ENCODE measurements at places on chromosomes 1 and 21.

GRCh38 chr1:108610073-108610472 is 50.2 kb downstream of the EEIG2 start:
- DNase-seq, result no peak

- no peak for DNase-seq
Measured at GRCh38 chr1:66535061-66535460, 1.1 kb downstream of the SGIP1 start.

- DNase-seq, result no peak
Measured at GRCh38 chr1:4603295-4604110, 50.9 kb upstream of the AJAP1 start.

- no peak for DNase-seq
Measured at GRCh38 chr1:211885747-211886522, 55.4 kb upstream of the LPGAT1 start.

- DNase-seq, result no peak
Measured at GRCh38 chr21:45074818-45075595, 627 bp downstream of the ADARB1 start.

DNA sequence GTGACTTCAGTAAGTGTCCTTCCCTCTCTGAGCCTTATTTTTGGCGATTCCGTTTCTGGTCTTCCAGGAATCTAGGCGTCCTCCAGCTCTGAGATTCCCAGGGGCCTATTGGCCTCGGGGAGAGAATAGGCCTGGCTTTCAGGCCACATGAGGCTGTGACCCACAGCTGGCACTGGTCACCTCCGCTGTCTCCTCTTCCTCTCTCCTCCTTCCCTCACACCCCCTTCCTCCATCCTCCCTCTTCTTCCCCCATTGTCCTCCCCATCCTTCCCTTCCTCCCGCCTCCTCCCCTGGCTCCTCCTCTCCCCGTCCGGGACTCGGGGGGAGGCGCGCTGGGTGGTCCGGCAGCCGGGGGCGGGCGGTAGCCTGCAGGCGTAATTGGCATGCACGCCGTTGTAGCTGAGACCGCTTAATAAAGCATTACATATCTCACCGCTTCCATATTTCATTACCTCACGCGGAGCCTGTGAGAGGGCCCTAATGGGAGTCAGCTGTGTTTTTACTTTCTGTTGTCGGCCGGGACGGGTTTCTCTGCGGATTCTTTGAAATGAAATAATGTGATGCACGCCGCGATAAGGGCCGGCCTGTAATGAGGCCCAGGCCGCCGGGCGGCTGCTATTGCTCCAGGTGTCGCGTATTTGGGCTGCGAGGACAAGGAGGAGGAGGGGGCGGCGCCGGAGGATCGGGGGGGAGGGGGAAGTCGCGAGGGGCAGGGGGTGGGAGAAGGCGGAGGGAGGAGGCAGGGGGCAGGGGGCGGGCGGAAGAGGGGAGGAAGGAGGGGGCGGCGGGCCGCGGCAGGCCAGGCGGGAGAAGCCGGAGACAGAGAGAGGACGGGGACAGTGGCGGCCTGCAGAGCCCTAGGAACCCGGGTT is 95.3 kb downstream of the FOXD2 start:
- no peak for DNase-seq

DNA sequence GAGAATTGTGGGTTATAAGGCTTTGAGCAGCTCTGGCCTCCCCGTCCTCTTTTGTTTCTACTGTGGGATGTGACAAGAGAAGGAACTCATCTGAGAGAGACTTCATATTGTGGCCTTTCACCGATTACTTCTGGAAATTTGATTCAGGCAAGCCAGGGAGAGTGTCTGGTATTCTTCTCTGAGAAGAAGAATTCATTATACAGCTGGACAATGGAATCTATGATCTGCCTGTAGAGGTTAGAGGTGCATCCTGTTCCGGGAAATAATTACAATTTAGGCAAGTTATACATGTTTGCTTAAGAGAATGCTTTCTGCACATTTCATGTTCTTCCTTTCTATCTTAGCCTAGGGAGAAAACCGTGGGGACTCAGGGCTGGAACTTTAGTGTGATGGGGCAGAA is 12.8 kb upstream of the RNU1-2 start:
- DNase-seq, result no peak

- no peak for DNase-seq
Measured at GRCh38 chr1:9735800-9736199, 84.3 kb downstream of the PIK3CD start.

- no peak for DNase-seq
Measured at GRCh38 chr1:109024646-109025045, 17.3 kb downstream of the WDR47 start.

- DNase-seq, result no peak
Measured at GRCh38 chr1:81590171-81590570, 210.6 kb upstream of the ADGRL2 start.

- DNase-seq, result no peak
Measured at GRCh38 chr21:33870768-33871167, 44.8 kb downstream of the ATP5PO start.

DNA sequence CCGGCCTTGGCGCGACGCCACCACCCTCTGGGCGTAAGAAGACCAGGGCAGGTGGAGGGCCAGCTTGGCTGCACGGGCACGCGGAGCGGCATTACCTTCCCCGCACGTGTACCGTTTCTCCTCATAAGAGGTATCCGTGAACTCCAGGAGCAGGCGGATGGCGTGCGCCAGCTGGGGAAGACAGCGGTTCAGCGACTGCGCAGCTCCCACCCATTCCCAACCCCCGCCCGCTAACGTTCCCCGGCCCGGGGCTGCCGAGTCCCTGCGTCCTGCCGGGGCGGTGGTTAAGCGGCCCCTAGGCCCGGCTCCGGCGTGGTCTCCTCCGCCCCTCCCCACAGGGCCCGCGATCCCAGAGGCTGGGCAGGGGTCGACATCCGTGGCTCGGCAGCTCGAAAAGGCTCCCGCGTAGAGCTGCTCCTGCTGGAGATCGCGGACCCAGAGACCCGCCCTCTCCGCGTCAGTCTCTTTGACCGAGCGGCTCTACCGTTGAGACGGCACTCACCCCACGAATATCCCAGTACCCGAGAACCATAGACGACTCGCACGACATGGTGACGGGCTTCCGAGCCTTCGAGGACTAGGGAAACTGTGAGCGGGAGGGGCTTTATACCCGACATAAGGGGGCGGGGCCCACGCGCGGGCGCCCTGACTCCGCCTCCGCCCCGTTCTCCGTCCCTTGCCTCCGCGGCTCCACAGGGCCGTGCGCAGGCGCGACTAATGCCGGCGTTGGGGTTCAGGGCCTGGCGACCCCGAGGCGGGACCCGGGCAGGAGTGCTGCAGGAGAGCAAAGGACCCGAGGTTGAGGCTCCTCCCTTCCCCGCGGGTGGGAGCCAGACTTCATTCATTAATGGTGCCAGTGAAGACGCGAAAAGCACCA is 862 bp downstream of the GSTM3 start:
- peak; percentile 73 for DNase-seq

- no peak for DNase-seq
Measured at GRCh38 chr1:182145441-182145840, 83.9 kb upstream of the ZNF648 start.

DNA sequence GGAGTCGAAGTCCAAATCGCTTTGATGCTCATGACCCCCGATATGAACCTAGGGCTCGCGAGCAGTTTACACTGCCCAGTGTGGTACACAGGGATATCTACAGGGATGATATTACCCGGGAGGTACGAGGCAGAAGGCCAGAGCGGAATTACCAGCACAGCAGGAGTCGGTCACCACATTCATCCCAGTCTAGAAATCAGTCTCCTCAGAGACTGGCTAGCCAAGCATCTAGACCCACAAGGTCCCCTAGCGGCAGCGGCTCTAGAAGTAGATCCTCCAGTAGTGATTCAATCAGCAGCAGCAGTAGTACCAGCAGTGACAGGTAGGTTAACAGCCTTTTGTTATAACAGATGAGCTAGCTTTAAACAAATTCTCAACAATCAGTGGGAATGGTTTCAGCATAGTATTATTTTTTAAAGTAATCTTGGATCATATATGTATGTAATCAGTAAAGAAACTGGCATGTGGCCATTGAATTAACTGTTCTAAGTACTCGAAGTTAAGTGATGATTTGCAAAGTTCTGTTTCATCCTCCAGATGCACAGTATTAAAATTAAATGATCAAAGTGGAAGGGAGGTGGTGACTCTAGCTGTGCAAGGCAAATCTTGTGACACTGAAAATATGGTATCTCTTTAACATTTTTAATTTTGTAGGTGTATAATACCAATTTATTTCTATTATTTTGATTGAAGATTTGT is 29.0 kb downstream of the SPEN start:
- DNase-seq, result no peak

DNA sequence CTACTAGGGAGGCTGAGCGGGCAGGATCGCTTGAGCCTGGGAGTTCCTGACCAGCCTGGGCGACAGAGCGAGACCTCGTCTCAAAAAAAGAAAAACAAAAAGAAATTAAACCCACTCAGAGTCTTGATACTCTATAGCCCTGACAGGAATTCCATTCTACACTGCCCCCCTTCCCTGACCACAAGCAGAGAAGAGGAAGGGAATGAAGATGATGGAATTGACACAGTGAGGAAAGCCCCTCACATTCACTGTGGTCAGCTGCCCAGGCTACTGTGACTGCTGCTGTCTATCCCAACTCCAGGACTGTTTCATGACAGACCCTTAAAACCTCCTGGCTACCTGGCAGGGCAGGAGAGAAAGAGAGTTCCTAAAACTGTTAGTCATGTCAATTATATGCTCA is 12.1 kb downstream of the LIN9 start:
- no peak for DNase-seq

DNA sequence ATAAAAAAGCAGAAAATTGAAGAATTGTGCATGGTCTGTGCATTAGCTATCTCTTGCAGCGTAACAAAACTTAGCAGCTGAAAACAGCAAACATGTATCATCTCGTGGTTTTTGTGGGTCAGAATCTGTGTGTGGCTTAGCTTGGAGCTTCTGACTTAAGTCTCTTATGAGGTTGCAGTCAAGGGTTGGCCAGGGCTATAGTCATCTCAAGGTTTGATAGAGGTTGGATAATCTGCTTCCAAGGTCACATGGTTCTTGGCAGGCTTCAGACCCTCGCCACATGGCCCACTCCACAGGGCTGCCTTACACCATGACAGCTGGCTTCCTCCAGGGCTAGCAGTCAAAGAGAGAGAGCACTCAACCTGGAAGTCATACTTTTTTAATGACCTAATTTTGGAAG is 35.9 kb downstream of the CNST start:
- no peak for DNase-seq

GRCh38 chr1:3251099-3251806 is 182.2 kb downstream of the PRDM16 start:
- DNase-seq, result no peak

DNA sequence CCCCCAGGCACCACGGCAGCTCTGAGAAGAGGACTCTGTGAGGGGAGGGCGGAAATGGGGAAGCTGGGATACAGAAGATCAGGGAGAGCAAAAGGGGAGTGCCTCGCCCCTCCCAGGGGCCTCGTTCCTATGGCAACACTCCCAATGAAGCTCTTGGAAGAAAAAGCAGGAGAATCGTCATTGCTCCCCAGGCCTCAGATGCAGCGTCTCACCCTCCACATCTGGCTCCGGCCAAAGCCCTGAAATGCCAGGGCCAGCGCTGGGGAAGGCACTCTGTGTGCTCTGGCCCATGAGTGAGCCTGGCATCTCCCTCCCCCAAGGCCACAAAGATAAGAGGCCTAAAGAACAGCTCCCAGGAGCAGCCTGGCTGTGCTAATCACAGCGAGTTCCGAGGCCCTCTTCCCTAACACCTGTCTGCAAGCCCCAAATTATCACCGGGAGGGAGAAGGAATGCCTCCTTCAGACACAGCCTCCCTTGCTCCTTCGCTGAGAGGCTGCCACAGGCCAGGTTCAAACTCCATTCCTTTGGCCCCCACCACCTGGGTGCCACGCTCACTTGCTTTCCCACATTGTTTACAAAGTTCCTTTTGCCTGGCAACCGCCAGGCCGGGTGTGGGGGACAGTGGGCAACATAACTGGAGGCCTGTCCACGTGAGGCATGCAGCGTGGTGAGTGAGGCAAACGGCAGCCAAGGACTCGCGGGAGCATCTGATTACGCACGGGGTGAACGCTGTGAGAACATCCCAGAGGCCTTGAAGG is 27.8 kb downstream of the ECE1 start:
- peak; percentile 85 for DNase-seq

DNA sequence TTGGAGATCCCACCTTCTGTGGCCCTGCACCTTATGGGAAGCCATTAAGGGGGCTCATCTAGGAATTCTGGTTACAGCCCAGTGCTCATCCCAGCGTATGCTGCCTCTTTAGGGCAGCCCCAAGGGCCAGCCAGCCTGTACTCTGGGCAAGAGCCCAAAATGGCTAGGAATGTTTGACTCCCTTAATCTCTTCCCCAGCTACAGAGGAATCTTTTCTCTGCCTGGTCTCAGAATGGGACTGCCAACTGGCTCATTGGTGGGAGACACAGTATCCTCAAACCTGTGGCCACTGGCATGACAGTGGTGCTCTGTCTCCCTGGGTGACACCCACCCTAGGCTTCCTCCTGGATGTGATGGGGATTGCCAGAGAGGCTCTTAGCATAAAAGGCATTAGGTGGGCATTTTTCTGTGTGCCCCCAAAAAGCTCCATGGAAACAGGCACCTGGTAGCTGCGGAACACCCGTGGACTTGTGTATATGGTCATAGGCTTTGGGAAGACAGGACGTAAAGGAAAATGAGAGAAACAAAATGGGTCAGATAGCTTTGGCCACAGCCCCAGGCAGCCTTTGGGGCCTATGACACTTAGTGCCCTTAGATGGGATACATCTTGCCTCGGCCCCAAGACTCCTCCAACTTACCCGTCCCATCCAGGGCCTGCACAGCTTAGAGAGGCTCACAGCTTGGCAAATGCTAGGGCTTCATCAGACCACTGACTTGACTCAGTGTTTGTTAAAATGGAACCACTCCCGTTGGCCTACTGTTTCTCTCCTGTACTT is 6.9 kb downstream of the TMEM81 start:
- DNase-seq, result no peak

GRCh38 chr1:100606438-100606837 is 68.5 kb downstream of the GPR88 start:
- no peak for DNase-seq

- DNase-seq, result peak; percentile 4
Measured at GRCh38 chr1:56029319-56030003, 549.9 kb downstream of the PLPP3 start.

DNA sequence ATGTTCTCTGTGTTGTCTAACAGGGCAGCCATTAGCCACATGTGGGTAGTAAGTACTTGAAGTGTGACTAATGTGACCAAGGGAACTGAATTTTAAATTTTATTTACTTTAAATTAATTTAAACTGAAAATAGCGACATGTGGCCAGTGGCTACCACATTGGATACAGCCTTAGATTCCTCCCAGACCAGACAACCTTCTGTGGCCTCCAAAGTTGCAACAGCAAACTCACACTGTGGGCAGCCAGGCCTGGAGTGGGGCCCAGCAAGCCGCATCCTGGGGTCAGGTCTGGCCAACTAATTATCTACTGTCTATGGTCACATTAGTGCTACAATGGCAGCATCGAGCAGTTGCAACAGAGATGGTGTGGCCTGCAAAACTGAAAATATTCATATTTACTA is 11.7 kb downstream of the EIF2D start:
- DNase-seq, result no peak

DNA sequence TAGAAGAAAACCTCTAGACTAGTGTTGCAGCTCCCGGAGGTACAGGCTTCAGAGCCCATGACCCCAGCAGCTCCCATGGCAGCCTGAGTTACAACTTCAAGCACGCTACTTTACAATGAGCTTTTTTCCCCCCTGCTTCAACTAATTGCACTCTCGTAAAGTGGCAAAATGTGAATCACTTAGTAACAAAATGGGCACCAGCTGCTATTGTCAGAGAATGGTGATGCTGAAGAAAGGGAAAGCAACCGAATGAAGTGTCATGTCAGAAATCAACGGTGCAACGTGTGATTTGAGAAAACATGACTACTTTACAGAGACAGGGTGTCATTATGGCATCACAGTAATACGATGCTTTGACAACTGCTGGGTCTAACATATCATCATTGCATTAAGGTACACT is 40.5 kb downstream of the ESRRG start:
- no peak for DNase-seq

GRCh38 chr1:19655718-19656080 is 9.0 kb upstream of the HTR6 start:
- no peak for DNase-seq
